Tongue (tissue), 3 donors: ENCODE measurements at places on chromosomes 7 and 10.
A peak's percentile ranks its signal among the peaks of the same experiment; 100 is the strongest.

DNA sequence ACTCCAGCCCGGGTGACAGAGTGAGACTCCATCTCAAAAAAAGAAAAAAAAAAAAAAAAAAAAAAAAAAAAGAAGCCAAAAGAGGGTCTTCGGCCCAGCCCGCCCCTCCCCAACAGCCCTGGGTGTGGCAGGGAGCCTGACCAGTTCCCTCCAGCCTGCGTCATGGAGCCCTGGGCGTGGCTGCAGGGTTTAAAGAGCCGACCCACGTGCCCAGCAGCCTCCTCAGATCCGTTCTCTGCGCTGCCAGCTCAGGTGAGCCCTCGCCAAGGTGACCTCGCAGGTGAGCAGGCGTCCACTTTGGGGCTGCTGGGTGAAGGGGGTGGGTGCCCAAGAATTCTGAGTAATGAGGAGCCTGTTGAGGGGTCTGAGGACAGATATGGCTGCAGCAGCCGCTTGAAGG is at the start of gene FXYD4:
Gene FXYD4 (plus strand): TSS at position 219 of the 400 bp plus-strand sequence. CDS start 2,111 bp downstream, outside the sequence.
- no peak for DNase-seq

DNA sequence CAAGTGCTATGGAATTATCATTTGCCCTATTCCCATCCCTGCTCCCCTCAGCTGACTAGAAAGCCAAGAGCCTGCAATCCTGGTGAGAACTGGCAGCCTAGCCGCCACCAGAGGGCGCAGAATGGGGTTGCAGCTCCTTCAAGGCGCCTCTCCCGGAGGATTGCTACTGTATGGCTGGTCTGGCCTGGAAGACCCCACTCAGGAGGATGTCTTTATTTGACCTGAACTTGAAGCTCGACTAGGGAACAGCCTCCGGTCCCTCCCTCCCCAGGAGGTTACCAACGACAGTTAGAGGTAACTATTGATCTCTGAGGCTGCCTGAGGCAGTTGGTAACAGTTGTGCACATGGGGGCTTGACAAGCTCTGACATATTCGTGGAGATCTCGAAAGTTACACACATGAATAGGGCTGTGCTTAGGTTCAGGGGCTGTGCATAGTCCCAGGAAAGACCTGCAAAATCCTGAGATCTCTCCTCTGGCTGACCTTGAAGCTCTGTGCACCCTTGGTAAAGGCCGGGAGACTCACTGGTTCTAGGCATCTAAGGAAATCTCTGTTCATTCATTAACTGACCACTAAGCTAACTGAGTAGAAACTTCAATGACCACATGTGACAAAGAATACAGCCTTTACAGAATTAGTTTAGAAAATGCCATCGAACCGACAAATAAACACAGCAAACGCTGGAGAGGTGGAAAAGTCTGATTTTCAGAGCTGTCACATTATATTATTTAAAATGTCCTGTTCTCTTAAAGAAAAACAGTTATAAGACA is 65.7 kb downstream of the TSPAN12 start:
- DNase-seq: peak; percentile 84

GRCh38 chr10:47243356-47243755 is 56.6 kb upstream of the GDF10 start:
- DNase-seq: no peak

DNA sequence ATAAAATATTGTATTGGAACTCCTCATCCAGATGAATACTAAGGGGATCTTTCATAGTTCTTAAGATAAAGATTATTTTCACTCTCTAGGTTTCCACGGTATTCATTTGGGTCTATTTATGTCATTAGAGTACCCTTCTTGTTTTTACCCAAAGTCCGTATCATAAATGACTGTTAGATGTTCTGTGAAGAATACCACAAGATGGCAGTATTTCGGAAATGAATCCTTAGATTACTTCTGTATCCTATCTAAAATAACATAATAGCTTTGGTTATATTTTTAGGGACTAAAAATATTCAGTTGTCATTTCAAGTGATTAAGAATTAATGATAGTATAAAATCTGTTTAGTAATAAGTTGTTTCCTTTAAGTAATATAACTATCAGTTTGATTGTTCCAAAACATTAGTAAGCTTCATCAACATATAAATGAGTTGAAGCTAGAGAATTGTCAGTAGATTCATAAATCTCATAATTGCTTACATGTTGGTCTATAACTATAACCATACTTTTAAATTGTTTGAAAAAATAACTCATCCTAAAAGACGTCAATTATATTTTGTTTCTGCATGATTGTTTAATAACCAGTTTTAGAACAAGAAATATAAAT is 337.5 kb upstream of the KCND2 start:
- DNase-seq: peak; percentile 61

GRCh38 chr10:109837384-109837783 is 85.9 kb downstream of the XPNPEP1 start:
- no peak for DNase-seq
